ENCODE measurements at places on chromosomes 2 and 18.
A peak's percentile ranks its signal among the peaks of the same experiment; 100 is the strongest.

DNA sequence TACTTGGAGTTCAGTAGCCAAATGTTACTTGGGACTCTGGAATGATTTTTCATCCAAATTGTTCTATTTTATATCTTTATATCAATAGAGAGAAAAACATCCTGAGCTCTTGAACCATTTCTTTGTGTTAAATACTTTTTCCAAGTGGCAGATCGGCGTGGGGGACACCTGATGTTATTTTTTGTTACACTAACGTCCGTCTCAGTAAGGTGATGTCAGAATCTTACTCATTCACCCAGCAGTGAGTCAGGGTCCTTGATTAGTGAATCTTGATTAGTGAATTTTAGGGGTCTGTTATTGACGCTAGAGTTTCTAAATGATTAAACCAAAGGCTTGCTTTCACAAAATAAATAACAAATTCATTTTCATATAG is 1.7 kb downstream of the MIB1 start:
- DNase-seq = no peak

- no peak for DNase-seq
These were observed 15.8 kb upstream of the IL1RL1 start for GRCh38 chr2:102295566-102295965.

DNA sequence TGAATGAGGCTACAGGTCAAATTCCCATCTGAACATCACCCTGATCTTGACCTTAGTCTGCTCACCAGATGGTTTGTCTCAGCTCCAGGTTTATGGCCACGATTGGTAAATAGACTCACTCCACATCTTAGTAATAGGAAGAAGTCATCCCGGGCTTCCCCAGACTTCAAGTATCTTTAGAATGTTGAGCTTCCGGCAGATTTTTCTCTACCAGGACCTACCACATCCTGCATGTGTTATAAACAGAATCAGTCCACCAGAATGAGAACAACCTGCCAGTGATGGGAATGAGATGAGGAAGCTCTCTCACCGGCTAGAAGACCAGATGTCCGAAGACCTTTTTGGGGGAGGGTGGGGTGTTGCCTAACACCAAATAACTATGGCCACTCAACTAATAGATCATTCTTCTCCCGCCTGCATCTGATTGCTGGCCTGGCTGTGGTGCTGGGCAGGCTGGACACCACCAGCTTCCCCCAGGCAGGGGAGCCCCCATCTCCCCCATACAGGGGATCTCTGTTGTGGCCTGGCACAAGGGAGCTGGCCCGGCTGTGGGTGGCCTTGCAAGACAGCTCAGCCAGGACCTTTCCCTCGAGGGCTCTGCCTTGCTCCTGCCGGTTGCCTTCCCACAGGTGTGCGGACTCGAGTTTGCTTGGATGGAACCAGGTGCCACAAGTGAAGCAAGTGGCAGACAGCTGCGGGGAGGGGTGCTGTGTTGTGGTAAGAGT is 88.5 kb downstream of the SH3RF3 start:
- DNase-seq = no peak

DNA sequence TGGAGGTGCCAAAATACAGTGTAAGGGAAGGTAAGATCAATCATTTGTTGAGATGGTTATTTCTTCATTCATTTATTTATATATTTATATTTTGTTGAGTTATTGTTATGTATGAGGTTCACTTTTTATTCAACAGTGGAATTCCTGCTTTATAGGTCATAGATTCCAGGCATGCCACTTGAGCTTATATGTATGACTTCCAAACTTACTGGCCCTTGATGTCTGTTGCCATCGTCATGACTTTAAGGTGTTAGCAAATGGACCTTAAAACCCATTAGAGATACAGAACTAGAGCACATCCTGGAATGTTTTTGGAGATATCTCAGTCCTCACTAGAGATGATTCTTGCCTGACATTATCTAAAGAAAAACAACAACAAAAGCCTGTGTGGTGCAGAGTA is 25.9 kb downstream of the CCDC85A start:
- DNase-seq = no peak

GRCh38 chr2:222862909-222863544 is 2.2 kb downstream of the ACSL3 start:
- DNase-seq = no peak

- no peak for DNase-seq
These were observed 112.2 kb upstream of the EPAS1 start for GRCh38 chr2:46184794-46185583.

- no peak for DNase-seq
These were observed 155.0 kb downstream of the SETBP1 start for GRCh38 chr18:44835703-44836102.

DNA sequence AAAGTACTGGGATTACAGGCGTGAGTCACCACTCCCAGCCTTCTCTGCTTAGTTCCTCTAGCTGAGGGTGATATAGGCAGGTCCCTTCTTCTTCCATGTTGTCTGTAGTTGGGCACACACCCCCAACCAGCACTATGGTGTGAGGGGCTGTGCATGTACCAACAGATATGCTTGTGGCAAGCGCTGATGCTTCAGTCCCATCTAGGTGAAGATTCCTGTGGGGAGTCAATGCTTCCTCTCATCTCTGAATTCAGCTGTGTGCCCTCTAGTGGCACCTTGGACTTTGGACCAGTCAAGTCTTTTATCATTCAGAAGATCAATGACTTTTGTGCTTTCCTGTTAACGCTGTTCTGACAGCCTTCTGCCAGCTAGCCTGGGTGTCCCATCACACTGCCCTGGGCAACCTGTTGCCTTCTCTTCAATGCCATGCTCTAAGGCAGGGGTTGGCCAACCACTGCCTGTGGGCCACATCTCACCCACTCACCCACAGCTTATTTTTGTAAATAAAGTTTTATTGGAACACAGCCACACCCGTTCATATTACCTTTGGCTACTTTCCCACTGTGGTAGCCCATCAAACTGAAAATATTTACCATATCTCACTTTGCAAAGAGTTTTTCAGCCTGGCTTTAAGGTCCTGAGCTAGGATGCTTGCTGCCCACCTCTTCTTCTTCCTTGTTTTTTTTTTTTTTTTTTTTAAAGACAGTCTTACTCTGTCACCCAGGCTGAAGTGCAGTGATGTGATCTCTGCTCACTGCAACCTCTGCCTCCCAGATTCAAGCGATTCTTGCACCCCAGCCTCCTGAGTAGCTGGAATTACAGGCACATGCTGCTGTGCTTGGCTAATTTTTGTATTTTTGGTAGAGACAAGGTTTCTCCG is 51.0 kb downstream of the NPAS2 start:
- DNase-seq = no peak

DNA sequence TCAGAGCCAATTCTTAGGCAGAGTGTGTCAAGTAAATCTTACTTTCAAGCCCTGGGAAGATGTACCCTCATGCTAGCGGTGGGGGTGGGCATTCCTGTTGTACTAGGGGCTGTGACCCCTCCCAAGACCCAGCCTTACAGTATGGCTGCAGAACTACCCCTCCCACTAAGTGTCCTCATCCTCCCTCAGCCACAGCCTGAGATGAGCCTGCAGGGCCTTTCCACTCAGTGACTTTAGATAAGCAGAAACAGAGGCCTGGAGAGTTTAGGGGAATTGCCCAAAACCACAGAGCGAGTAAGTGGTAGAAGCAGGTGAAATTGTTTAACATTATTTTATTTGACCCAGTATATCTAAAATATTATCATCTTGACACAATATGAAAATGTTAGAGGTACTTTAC is 36.6 kb downstream of the TTC32 start:
- no peak for DNase-seq

- DNase-seq = no peak
These were observed 165.0 kb downstream of the PLCL1 start for GRCh38 chr2:197969391-197969893.

DNA sequence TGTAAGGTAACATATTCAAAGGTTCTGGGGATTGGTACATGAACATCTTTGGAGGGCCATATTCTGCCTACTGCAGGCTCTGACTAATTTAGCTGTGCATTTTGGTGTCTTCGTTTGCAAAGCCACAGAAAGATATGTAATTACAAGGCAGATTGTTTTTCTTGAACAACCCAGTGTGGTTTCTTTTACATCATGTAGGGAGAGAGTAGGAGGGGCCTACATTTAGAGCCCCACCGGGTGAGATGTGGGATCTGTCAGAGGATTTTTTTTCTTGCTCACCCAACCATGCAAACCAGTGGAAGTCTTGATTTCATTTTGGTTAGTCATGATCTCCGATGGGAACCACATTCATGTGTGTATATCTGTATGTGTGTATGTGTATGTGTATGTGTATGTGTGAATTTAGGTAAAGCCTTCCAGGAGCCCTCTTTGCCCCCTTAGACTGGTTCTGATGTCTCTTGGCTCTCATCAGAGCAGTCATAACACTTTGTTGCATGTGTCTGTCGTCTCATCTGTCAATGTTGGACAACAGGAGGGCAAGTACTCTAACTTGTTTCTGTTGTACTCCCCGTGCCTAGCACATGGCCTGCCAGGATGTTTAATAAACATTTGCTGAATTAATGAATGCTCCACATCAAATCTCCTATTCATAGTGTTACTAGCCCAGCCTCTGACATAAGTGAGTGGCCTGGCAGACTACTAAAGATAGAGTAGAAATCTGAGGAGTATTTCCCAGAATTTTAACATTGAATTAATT is 239.9 kb downstream of the MTX2 start:
- no peak for DNase-seq

- no peak for DNase-seq
These were observed 33.3 kb upstream of the TMEM87B start for GRCh38 chr2:112021781-112022231.

DNA sequence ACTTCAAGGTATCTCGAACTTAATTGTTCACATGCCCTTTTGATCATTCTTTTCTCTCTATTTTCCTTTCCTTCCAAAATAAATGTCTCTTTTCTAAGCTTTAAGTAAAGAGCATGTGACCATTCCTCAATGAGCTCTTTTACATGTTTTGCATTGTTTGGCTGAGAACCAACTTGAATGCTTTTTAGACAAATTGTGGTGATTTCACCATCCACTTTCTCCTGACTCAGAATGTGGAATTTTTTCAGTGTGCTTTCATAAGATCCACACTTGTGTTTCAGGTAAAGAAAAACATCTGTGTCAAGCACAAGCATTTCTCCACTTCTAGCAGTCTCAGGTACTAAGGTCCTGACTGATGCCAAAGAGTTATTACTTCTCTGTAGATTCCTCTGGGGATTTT is 10.7 kb downstream of the RBM43 start:
- DNase-seq = no peak

- peak; percentile 63 for DNase-seq
These were observed 24.0 kb downstream of the TMEM177 start for GRCh38 chr2:119702918-119703401.

GRCh38 chr2:148221166-148221565 is 200.3 kb downstream of the MBD5 start:
- DNase-seq = no peak

DNA sequence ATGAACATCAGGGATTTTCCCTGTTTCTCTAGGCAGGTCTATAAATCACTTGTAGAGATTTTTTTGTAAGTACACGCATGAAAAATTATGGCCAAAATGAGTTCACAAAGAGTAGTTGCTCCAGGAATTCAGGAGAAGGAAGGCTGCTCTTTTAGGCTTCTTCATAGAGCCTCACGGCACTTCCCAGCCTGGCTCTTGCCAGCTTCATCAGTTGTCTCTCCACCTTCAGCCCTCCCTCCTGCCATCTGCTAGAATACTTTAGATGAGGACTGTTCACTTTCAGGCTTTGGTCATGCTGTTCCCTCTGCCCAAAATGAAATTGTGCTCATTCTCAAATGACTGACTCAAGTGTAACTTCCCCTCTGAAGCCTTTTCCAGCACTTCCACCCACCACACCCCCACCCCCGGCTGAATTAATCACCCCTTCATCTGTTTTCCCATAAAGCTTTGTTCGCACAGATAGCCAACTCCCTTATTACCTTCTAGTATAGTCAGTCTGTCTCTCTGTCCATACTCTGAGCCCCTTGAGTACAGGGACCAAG is 1.8 kb upstream of the ABCA12 start:
- DNase-seq = no peak

GRCh38 chr2:85950743-85951142 is 62.0 kb upstream of the ST3GAL5 start:
- no peak for DNase-seq

DNA sequence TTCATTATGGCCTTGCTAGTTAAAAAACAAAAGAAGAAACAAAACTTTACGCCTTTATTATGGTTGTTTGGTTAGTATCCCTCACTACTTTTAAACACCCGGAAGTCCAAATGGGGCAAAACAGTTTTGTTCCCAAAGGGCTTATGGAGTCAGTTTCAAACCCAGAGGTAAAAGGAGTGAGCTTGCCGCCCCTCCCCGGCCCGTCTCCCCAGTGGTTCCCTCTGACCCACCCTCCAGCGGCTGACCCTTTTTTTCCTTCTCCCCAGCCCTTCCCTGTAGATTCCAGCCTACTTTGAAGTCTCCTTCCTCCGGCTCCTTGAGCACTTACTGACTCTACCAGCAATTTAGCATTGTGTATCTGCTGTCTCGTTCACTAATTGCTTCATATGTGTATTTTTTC is 209.2 kb downstream of the ICOS start:
- peak; percentile 4 for DNase-seq

GRCh38 chr18:46411867-46412690 is 244.9 kb downstream of the LOXHD1 start:
- no peak for DNase-seq

DNA sequence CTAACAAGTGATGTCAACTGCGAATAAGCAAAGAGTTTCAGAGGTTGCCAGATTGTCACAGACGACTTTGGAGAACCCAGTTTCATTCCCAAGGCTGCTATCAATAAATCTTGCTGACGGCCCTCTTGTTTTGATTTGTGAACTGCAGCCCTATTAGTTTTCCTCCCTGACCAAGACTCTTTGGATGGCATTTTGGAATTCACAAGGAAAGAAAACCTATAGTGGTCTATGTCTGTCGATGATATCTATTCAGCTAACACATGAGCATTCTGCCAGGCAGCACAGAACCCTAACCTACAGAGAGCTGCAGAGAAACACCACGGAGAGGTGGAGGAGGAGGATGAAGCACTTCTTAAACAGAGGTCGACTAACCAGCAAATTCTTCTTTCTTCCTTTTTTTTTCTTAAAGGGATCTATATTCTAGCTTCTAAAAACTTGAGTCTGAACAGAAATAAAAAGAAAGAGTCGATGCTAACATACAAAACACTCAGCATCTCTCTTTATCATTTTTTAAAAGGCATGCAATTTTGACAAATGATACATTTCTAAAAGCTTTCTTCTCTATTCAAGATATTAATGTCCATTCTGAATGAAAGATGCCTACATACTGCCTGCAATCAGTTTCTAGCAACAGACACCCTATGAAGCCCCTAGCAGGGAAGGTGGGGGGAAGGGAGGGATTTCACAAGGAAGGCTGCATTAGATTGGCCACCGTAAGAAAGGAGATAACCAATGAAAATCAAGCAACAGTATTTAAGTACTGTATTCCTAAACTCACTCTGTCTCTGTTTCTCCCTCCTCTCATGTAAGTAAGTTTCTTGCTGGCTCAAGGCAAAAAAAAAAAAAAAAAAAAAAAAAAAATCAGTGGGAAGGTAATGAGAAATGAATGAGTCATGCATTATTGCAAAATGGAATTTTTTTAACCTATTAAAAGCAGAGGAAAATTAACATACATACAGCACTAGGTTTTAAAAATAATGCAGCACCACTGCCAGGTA is 83.0 kb upstream of the CHRNA1 start:
- peak; percentile 9 for DNase-seq

DNA sequence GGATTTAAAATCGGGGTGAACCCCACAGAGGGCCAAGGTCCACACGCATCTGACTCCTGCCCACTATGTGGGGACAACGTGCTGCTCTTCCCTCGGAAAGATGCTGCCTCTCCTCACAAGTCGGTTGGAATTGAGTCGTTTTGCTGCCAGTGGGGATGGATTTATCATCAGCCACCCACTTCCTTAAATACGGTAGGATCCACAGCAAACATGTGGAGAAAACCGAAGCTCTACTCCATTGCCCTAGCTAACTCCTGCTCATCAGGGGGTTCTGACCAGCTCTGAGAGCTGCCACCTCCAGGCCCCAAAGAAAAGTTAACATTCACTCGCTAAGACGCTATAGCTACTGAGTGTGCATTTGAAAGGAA is 80.9 kb downstream of the CHRNA1 start:
- peak; percentile 25 for DNase-seq

All from CD4-positive, alpha-beta memory T cell (primary cell).